ENCODE measurements at places on chromosomes 6 and 20.

- DNase-seq = no peak
Observed at GRCh38 chr6:3386374-3386857, 70.4 kb downstream of the SLC22A23 start.

DNA sequence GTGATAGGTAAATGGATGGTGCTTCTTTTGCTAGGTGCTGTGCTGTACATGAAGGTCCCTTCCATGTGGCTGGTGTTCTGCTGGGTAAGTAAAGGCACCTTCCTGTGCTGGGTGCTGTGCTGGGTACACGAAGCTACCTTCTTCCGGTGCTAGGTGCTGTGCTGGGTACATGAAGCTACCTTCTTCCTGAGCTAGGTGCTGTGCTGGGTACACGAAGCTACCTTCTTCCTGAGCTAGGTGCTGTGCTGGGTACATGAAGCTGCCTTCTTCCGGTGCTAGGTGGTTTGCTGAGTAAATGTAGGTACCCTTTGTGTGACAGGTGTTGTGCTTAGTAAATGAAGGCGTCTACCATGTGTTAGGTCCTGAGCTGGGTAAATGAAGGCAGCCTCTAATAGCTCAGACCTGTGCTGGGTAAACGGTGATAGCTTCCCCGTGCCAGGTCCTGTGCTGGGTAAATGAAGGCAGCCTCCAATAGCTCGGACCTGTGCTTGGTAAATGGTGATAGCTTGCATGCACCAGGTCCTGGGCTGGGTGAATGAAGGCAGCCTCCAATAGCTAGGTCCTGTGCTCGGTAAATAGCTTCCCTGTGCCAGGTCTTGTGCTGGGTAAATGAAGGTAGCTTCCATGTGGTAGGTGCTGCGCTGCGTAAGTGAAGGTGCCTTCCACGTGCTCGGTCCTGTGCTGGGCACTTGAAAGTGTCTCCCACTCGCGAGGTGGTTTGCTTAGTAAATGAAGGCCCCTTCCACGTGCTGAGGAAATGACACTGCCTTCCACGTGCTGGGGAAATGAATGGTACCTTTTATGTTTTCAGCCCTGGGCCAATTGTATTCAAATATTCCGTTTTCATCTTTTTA lies 115.5 kb downstream of the ERMARD start:
- DNase-seq = no peak

DNA sequence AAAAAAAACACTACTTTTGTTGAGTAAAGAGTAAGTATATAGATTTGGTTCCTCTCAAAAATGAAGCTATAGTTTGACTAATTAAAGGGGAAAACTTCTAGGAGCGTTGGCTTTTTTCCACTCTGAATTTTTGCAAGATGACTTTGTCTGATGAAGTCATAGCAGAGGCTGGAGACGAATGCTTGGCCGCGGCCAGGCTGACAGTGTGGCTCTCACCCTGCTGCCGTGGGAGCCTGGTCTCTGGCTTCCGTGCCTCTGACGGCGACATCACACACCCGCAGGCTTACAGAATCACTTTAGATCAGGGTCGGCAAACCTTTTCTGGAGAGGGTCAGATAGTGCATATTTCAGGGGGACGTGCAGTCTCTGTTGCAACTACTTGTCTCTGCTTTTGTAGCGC lies 145.0 kb downstream of the PHACTR3 start:
- DNase-seq = no peak

DNA sequence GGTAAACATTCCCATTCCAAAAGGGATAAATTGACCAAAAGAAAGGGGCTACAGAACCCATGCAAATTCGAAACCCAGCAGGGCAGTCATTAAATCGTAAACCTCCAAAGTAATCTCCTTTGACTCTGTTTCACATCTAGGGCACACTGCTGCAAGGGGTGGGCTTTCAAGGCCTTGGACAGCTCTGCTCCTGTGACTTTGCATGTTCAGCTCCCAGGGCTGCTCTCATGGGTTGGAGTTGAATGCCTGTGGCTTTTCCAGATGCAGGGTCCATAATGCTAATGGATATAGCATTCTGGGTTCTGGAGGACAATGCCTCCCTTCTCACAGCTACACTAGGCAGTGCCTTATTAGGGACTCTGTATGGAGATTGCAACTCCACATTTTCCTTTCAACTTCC lies 211.9 kb upstream of the MANEA start:
- DNase-seq = no peak

GRCh38 chr20:62685781-62686555 lies 22.7 kb upstream of the NTSR1 start:
- no peak for DNase-seq

GRCh38 chr6:123263981-123264380 lies 267.9 kb downstream of the CLVS2 start:
- DNase-seq = no peak

- no peak for DNase-seq
Observed at GRCh38 chr6:141677598-141678211, 455.0 kb upstream of the GJE1 start.

DNA sequence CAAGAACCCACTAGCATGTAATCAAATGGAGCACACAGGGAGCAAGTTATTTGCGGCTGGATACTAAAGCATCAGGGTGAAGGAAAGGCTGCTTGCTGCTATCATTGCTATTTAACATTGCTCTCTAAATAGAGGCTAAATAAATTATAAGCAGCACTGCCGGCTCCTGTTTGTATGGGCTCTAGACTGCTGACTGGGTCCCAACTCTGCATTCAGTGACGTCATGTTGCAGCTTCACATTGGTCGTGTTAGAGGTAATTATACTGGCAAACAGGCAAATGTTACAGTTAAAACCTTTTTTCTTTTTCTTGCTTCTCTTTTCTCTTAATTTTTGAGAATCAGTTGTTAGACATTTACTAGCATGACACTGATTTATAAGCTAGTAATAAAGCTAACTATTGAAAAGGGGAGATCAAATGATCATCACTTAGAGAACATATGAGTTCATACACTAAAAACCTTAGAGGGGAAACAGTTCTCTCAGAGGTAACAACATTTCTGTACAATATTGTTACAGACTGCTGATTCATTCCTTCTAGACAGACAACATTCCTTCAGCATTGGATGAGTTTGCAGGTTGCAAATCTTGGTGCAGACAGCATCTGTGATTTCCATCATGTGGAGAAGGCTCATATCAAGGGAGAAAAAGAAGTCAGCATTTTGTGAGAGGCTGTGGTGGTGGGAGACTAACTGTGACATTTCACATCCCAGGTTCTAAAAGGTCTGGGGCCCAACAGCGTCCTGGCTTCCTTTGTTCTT lies 15.9 kb downstream of the RFPL4B start:
- DNase-seq = no peak

DNA sequence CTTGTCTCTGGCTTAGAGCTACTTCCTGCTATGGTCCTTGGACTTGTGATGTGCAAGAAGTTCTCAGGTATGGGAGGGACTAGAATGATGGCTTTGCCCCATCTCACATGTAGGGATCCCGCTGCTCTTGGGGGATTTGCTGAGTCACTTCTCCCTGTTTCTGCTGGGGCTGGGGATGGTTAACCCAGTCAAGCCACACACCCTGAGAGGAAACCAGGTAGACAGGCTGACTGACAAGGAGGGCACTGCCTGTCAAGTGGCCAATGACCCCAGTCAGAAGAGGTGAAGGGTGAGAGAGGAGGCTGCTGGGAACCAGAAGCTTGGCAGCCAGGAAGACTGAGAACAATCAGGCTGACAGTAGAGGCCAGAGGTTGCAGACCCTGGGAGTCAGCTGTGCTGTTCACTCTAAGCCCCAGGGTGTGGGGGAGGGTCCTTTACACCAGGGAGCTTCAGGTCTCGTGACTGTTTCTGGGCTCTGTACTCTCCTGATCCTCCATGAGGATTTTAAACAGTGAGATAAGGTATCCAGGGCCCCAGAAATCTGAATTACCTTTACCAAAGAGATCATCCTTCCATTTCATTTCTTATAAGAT lies 34.6 kb downstream of the HLA-F start:
- DNase-seq = no peak

GRCh38 chr6:130222775-130223174 lies at the start of gene SAMD3:
Gene SAMD3 (minus strand): TSS chr6:130222951. CDS start chr6:130215273, 7,678 bp downstream.
- DNase-seq = no peak

GRCh38 chr20:7411075-7411474 lies 529.2 kb downstream of the HAO1 start:
- DNase-seq = no peak

GRCh38 chr6:130945401-130945919 lies 117.6 kb downstream of the EPB41L2 start:
- DNase-seq = no peak

Measured in stimulated activated CD4-positive, alpha-beta T cell treated with anti-CD3 and anti-CD28 coated beads, Interleukin-15, amount 100 ng/mL, for 24 hours (primary cell).